NCI-H2171 treated with DMSO at 0.1 percent for 48 hours (cell line): ENCODE measurements at places on chromosomes 3 and 15.

DNA sequence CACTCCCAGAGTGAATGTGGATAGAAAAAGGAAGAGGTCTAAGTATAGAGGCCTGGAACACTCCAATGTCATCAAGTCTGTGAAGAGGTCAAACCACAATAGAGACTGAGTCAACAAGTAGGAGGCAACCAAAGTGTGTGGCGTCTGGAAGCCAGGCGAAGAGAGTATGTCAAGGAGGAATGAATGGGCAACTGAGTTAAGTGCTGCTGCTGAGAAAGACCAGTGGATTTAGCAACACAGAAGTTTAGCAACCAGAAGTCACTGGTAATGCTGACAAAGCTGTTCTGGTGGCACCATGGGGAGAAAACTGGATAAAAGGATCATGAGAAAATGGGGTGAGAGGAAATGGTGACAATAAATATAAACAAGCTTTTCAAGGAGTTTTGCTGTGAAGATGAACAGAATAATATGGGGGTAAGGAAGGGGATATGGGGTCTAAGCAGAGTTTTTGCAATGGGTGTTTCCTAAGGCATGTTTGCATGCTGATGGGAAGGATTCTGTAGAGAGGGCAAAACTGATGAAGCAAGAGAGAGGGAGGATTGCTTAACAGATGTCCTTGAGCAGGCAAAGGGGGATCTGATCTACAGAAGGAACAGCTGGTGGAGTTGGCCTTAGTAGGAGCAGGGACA lies 38.4 kb downstream of the PCOLCE2 start:
- peak; percentile 95 for DNase-seq

- DNase-seq: no peak
Observed at GRCh38 chr15:87954793-87955192, 301.7 kb downstream of the NTRK3 start.

GRCh38 chr3:14301558-14301957 lies 100.8 kb upstream of the SLC6A6 start:
- no peak for DNase-seq

DNA sequence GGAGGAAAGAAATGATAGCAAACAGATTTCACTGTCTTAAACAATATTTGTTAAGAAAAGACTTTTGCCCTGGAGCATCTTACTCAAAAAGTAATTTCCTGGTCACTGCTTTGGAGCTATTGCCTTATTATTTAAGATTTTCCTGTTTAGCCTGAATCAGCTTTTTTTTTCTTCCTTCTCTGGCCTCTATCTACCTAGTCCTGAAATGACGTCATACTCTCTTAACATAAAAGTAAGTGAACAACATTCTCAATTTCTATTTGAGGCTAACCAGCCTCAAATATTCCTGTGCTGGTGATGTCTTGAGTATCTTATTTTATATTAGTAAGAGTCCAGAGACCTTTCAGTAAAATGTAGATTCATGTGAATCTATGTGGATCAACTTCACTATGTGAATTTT lies 221.9 kb upstream of the ALCAM start:
- DNase-seq: no peak

DNA sequence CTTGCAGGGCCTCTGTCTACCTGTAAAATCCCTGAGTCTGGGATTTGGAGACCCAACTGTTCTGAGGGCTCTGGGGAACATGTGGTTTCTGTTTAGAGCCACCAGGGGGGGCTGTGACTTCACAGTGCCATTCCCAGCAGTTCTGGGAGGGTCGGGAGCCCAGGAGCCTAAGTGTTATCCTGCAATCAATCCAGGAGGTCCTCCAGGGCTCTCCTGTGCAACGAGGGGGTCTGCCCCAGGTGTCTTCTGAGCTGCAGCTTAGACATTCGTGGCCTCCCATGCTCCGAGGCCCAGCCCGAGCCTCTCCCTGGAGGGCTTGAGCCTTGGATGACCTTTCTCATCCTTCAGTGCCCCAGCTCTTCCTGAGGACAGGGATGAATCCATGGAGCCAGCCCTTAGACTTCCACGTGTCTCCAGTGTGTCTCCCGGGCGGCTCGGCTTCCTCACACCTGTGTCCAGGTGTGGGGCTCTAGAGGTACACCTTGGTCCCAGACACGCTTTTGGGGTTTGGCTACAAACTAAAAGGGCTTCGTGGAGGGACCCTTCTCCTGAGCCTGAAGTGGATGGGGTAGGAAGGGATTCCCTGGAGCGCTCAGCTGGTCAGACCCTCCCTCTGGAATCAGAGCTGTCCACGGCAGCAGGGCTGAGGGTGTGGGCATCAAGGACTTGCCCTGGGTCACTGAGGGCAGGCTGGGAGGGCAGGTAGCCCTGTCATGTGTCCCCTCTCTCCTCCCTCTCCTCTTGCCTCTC lies 20.3 kb upstream of the ABTB1 start:
- DNase-seq: peak; percentile 67

DNA sequence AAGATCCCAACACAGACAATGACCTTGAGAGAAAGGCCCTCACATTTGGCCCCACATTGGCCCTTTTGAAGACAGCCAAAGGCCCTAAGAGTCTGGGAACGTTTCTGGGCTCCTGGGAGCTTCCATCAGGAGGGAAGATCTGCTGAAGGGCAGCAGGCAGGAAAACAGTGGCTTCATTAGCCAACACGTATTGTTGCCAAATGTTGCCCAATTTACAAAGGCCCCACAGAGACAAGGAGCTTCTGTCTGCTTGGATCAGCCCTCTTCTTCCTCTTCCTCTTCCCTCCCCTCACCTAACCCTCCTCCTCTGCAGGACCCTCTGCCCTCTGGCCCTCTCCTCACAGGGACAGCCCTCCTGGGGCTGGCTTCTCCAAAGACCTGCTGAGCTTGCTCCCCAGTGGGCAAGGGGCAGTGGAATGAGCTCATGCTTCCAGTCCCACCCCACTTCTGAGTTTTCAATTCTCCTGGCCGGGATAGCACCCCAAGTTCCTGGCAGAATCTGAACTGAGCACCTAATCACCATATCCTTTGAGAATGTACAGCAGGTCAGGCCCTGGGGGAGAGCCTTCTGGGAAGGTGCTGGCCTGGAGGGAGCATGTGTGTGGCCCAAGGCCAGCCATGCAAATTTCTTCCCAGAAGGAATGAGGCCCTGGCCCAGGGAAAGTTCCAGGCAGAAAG lies 5.1 kb upstream of the LTF start:
- no peak for DNase-seq

DNA sequence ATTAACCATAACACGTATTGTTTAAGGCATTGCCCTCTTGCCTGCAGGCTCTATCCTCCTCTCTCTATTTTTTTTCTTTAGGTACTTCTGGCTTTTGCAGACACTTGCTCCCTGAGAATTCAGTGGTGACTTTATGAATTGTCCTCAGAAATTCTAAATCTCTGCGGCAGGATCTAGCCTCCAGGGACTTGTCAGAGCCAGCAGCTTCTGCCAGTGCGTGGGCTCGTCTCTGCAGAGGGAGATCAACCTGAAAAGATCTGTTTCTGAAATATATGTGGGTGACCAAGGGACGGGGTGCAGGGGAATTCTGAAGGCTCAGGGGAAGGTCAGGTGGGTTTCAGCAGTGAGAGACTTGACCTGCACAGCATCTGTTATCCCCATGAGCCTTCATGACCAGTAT lies 326.1 kb upstream of the LRRFIP2 start:
- DNase-seq: peak; percentile 9

DNA sequence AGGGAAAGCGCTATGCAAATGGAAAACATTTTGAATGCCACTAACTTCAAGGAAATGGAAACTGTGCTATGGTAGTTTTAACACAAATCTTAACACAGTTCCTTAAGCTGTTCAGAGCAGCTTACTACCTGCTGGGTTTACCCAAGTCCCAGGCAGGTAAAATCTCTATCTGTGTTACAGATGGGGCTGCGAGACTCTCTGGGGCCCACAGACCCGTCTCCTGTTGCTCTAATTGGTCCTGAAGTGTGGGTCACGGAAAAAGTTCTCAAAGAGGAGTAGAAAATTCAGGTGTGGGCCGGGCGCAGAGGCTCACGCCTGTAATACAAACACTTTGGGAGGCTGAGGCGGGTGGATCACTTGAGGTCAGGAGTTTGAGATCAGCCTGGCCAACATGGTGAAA lies 16.9 kb upstream of the ZFYVE19 start:
- DNase-seq: no peak

GRCh38 chr15:37093480-37094332 lies 6.6 kb downstream of the MEIS2 start:
- DNase-seq: no peak

DNA sequence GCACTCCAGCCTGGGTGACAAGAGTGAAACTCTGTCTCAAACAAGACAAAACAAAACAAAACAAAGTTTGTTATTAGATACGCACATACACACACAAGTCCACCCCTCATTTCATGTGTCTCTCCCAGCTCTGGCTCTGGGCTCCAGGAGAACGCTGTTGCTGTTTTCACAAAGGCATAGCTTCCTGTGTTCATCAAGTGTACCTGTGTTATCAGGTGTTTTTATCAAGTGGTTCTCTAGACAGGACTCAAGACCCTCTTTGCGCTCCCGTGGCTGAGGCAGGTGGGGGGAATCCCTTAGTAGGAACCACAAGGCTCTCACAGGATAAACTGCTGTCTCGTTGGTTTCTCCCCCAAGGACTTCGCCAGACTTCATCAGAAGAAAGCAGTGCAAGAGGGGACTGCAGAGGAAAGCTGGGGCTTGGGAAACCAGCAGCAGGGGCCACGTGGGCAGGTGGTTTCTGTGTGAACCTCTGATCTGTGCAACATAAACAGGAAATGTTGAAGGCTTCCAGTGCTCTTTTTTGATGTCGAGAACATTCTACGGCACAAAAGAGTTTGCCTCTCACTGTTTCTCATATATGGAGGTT lies 6.9 kb upstream of the PPP1R2 start:
- no peak for DNase-seq

DNA sequence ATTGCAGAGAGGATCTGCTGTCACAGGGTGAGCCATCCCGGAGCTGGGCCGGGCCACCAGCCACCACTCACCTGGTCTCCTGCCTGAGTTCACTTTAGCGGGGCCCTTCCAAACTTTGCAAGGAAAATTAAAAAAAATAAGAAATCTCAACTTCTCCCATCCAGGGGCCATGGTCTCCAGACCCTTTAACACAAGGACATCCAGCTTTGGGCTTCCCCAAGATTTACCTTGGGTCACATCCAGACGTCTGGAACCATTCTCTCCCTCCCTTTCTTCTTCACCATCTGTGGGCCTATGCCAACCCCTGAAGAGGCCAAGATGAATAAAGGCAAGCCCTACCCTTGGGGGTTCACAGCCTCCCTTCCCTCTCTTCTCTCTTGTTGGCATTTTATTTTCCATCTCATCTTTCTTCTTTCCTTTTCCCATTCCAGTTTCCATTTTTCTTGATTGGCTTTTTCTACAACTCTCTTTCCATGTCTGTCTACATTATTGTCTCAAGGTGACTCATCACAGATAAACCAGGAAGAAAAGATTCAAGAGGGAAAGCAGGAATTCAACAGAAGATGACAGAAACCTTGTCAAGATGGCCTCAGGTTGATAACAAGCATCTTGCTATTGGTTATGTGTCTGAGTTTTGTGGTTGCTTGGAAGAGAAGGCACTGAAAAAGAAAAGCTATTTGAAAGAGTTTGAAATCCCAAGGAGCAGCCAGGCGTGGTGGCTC lies 49.5 kb downstream of the ITGA11 start:
- DNase-seq: no peak

DNA sequence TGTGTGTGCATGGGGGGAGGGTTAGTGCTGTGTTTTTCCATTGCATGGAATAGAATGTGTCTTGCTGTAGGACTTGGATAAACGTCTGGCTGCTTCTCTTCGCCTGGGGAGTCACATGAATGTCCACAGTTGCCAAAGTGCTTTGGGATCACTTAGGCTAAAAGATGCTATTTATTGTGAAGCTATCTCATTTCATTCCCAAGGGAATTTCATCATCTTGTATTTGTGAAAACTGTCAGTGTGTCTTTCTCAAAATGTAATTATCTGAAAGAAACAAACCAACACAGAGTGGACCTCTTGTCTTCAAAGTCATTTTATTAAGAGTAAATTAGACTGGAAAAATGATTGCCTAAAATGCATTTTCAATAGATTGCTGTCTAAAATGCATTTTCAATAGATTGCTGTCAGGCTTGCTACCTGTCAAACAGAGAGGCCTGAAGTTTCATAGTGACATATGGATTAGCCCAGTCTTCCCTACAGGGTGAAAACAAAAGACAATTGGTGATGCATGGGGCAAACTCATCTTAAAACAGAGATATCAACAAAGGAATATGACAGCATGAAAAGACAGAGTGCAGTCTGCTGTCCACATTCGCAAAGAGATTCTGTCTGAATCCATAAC lies 117.1 kb upstream of the GOLIM4 start:
- DNase-seq: peak; percentile 91

DNA sequence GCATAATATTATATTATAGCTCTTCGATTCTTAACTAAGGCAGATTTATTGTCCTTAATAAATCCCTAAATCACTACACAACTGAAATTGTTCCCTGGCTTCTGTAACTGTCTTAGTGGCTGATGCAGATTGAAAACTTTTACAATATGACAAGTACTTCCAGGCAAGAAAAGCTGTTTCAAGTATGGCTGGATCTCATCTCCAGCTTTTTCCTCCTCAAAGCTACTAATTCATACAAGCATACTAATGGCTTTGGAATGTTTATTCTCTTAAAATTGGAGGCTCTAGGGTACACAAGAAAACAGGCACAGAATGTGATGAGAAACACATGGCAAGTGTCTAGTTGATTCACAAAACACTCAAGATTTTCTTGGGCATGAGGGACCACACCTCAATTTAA lies 351.5 kb upstream of the ICE2 start:
- DNase-seq: no peak

DNA sequence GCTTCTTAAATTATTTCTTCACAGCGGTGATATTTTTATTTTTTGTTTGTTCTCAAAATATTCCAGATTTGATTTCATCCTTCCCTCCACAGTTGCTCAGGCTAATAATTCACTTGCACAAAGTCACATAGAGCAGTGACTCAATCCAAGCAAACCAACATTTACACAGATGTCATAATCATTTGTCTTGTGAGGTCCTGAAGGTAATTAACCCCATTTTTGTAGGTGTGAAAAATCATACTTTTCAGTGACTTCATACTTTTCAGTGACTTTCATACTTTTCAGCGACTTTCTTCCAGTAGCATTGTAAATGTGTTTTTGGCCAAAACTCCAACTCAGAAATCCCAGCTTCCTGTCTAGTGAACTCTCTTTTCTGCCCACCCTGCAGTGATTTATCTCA lies 32.1 kb downstream of the CD200 start:
- no peak for DNase-seq

DNA sequence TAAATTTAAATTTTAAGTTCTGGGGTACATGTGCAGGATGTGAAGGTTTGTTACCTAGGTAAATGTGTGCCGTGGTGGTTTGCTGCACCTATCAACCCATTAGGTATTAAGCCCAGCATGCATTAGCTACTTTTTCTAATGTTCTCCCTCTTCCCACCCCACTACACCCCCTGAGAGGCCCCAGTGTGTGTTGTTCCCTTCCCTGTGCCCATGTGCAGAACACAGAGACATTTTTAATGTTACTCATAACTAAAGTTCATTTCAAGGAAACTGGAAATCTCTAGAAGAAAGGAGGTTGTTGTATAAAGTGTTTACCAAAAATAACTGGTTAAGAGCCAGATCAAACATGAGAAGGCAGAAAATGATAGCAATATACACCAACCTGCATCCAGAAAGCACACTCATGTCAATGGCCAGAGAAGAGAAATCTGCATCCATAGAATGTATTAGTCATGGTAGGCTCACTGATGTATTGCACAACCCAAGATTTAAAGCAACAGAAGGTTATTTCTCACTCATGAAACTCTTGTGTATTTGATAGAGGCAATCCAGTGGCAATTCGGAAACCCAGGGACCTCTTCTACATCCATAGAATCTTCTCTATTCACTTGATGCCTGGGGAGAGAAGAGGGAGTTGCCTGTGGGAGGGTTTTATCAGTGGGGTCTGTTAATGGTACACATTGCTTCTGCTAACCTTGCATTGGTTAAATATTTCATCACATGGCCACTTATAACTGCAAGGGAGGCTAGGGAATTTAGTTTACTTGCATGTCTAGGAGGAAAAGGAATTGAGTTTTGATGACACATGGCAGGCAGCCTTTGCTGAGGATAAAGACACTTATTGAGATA lies 321.9 kb upstream of the RASGRP1 start:
- DNase-seq: no peak
